ENCODE measurements at places on chromosomes 7 and 10.

- no peak for DNase-seq
These were observed 42.5 kb downstream of the STK17A start for GRCh38 chr7:43625453-43625852.

- DNase-seq, result no peak
These were observed 81.3 kb downstream of the PIP4K2A start for GRCh38 chr10:22633106-22633505.

- no peak for DNase-seq
These were observed 469.0 kb upstream of the IGFBP3 start for GRCh38 chr7:46390042-46390441.

DNA sequence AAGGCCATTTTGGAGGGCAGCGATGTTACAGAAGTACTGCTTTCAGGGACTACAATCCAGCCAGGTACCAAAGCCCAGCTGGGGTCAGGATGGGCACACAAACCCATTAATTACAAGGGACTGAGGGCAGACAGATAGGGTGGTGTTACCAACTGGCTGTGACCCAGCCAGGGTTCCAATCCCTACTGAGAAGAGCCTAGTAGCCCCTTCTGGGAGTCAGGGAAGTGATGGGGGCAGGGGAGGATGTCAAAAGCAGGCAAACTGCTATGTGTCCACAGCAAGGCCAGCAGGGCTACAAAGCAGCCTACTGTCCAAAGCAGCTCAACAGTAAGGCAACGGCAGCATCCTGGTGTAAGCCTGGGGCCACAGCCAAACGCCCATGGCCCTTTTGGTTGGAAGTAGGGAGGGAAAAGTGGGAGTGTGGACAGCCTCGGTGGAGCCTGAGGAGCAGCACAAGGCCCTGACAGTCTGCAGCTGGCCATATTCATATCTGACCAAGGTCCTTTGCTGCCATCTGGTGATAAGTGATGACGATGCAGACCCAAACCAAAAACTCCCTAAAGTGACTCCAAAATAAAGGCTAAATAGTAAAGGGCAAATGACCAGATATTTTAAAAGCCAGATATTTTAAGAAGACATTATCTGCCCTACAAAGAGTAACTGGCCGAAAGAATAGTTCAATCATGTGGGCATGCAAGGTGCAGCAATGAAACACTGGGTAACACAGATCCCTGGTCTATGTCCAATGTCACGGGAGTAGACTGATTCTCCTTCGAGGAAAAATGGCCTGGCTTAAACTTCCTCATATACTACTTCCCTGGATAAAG, 56.9 kb downstream of the XPNPEP1 start:
- DNase-seq, result no peak

- DNase-seq, result peak; percentile 61
These were observed 804 bp downstream of the UNC5B start for GRCh38 chr10:71213127-71213621.

- DNase-seq, result no peak
These were observed 17.9 kb downstream of the CAMK1D start for GRCh38 chr10:12367272-12367671.

- no peak for DNase-seq
These were observed 367.8 kb upstream of the IGFBP3 start for GRCh38 chr7:46288861-46289260.

- peak; percentile 45 for DNase-seq
These were observed 4.9 kb downstream of the PURB start for GRCh38 chr7:44880317-44881018.

GRCh38 chr10:29973921-29974320, 85.5 kb downstream of the JCAD start:
- DNase-seq, result no peak

DNA sequence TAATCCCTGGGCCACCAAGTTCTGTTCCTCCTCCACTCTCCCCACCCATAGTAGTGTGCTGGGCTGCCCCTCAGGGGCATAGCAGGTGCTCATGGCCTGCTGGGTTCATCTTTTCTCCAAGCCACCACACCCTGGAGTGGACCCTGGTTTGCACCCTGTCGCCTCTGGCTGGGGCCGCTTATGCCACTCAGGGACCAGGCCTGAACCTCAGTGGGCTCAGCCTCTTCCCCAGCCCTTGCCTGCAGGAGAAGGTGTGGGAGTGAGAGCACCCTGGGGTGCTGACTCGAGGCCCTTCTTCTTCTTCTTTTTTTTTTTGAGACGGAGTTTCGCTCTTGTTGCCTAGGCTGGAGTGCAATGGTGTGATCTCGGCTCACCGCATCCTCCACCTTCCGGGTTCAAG, 10.2 kb downstream of the CLIP2 start:
- no peak for DNase-seq

- no peak for DNase-seq
These were observed 76.7 kb upstream of the HABP2 start for GRCh38 chr10:113476191-113476590.

GRCh38 chr7:147153571-147153970, 1037.0 kb downstream of the CNTNAP2 start:
- DNase-seq, result no peak

DNA sequence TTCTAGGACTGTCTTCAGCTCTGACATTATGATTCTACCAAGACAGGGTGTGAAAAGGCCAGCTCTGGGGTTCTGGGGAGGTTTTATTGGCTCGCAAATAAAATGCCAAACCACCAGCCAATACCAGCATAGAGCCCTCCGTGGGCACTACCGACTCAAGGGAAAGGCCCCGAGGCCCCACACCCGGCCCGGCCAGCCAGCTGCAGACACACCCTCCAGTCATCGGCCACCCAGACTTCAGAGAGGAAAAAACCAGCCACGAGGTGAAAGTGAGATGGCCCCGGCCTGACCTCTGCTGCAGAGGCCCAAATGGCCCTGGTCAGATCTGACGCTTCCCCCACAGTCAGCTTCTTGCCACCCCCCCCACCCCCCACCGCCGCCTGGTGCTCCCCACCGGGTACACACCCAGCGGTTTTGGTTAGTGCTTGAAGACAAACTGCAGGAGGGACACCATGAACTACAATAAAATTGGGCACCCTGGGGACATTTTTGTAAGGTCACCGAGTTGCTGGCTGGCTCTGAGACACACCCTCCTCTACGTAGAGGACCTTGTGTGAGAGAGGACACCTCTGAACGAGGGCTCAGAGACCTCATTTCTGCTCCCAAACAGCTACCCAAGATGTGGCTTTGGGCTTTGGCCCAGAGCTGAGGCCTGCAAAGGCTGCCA, 79.9 kb downstream of the PRKAG2 start:
- no peak for DNase-seq

- no peak for DNase-seq
These were observed 24.5 kb downstream of the STEAP1 start for GRCh38 chr7:90178679-90179278.

DNA sequence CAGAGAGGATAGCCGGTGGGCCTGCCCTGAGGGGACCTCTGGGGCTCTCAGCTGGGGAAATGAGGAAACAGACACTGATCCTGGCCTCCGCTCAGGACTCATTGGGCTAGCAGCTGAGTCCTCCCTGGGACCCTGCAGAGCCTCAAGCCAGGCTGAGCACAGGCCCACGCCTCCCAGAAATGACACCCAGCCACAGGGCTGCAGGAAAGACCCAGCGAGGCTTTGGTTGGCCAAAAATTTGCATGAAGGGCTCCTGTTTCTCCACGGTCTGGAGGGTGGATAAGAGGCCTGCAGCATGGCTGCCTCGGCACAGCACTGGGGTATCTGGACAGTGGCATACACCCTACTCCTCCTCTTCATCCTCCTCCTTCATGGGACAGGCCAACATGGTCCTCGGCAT, 60.4 kb downstream of the ZNF33B start:
- DNase-seq, result no peak

GRCh38 chr10:119221666-119222065, 14.3 kb downstream of the GRK5 start:
- no peak for DNase-seq

GRCh38 chr7:31899356-31899927, 170.8 kb downstream of the PDE1C start:
- no peak for DNase-seq

DNA sequence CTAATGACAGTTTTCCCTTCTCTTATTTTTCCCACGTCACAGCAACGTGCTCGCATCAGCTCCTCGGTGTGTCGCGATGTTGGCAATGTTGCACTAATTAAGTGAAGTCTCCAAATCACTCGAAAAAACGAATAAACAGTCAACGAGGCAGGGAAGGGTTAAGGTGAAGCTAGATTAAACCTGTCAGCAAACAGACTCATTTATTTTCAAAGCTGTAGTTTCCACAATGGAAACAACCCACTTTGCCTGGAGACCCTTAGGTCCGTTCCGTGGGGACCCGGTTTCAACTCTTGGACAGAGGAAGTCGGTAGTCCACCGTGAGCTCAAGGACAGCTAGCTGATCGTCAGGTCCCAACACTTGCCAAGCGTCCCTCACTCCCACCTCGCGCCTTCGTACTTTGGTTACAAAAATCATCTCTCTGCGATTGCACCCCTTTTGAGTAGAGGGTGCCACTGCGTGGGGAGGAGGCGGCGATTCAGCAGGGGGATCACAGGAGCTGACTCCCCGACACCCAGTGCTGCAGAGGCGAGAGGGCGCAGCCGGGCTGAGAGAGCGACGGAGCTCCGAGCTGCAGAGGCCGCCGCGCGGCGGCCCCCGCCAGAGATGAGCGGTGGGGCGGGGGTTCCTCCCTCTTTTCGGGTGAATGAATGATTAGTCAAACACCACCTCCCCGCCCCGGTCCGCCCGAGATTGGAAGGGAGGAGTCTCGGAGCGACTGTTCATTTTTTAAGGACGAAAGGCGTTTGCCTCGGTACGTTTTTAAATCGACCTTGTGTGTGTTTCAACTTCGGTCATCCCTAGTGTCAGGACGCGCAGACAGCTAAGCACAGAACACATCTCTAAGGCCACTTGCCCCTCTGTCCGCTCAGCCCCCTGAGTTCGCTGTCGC, 1.3 kb upstream of the BMPER start:
- no peak for DNase-seq

DNA sequence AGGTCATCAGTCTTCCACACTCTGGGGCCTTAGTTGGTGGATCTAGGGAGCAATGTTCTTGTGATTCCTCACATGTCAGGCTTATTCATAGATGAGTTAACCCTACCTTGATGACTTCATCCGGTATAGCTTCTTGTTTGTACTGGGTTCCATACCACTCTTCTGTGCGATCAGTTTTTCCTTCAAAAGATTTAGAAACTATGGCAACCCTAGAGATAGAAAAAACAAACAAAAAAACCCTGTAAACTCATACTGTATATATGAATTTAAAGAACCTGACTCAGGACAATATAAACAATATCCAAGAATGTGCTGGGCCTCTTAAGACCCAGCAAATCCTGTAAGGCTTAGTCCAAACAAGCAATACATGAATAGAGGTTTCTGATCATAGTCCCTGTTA, 83.5 kb downstream of the IDE start:
- peak; percentile 9 for DNase-seq

- no peak for DNase-seq
These were observed 17.8 kb upstream of the ZKSCAN1 start for GRCh38 chr7:99997545-99998137.

DNA sequence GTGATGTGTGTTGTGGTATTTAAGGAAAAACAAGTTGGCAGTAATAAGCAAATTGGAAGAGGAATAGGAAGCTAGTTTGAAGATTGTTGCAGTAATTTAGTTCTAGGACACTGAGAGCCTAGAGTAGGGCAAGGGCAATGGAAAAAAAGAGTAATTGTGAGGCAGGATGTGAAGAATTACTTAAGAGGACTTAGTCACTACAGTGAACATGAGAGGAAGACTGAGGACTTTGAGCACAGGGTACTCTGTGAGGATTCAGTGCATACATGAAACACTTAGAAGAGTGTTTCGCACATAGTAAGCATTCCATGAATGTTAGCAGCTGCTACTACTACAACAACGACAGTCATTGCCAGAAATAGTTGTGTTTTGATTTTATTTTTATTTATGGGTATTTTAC, 30.9 kb upstream of the DKK1 start:
- DNase-seq, result no peak

GRCh38 chr10:47137311-47137851, 162.6 kb upstream of the GDF10 start:
- no peak for DNase-seq

GRCh38 chr10:6815346-6815745, 235.3 kb upstream of the PRKCQ start:
- DNase-seq, result no peak

DNA sequence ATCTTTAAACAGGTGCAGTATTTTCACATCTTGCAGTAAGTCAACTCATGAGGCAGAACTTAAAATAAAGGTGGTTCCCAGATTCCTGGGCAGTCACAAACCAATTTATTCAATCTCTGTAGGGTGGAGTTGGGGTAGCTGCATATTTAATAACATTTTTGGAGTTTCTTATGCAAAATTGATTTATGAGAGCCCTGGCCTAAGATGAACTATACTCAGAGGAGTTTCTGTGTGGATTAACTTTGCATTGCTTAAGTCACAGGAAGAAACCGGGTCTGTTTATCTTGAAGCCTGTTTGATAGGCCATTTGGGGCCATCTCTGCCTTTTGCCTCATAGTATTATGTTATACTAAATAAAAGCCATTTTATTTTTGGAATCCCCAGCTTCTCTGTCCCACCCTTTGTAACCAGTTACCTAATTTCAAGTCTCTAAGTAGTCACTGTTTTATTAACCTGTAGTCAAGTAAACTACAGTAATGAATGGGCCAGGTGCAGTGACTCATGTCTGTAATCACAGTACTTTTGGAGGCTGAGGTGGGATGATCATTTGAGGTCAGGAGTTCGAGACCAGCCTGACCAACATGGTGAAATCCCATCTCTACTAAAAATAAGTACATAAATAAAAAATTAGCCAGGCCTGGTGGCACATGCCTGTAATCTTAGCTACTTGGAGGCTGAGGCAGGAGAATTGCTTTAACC, 104.4 kb upstream of the FAM3C start:
- DNase-seq, result no peak

DNA sequence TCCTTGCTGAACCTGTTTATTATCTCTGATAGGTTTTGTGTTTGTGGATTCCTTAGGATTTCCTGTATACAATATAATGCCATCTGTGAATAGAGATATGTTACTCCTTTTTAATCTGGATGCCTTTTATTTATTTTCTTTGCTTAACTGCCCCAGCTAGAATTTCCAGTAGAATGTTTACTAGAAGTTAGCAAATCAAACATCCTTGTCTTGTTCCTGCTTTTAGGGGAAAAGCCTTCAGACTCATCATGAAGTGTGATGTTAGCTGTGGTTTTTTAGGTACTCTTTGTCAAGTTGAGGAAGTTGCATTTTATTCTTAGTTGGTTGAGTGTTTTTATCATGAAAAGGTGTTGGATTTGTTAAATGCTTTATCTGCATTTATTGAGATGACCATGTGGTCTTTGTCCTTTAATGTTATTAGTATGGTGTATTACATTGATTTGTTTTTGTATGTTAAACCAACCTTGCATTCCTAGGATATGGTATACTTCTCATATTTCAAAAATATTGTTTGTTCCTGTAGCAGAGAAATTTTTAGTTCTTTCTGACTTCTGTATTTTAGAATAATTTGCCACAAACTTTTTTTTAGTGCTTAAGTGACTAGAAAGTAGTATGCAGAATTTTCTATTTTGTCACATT, 24.3 kb downstream of the PPP2R2D start:
- no peak for DNase-seq

DNA sequence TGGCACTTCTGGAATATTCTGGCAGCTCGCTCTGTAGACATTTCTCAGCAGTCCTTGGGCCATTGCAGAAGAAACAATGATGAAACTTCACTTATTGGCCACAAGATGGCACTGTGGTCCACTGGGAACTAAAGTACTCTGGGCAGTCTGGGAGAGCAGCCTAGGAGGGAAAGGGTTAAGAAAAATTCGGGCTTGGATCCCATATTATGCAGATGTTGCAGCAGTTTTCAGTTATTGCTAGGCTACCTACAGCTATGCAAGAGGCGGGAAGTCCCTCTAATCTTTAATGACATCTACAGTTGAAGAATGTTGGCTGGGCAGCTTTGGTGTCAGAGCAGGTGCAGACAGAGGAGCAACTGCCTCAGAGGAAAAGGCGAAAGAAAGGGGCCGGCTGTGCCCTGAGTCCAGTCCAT, 201.7 kb upstream of the PRSS58 start:
- peak; percentile 26 for DNase-seq
